ENCODE measurements at places on chromosomes 11 and 22.

GRCh38 chr22:48534395-48534958 is 1293.2 kb downstream of the BRD1 start:
- DNase-seq = no peak

GRCh38 chr11:61704838-61705237 is 24.6 kb downstream of the DAGLA start:
- DNase-seq = no peak

DNA sequence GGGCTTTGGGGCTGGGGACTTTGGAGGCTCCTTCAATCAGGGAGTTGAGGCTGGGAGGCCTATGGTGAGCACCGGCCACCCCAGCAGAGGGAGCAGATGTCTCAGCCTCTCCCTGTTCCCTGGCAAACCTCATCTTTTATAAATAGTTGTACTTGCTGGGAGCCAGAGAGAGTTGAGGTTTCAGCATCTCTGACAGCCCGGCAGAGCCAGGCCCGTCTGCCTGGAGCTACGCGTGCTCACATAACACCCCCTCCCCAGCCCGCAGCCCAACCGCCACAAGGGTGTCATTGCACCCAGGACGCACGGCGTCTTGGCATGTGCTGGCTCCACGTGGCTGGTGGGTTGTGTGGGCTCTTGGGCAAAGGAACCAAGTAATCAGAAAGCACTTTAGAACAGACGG is 127.1 kb downstream of the CHST1 start:
- DNase-seq = no peak

- no peak for DNase-seq
These were observed 7.3 kb downstream of the PARVB start for GRCh38 chr22:44031158-44031952.

- no peak for DNase-seq
These were observed 6.1 kb downstream of the BLID start for GRCh38 chr11:122109932-122110331.

GRCh38 chr22:25508161-25508560 is 56.3 kb upstream of the GRK3 start:
- no peak for DNase-seq

- DNase-seq = no peak
These were observed 407.8 kb upstream of the NARS2 start for GRCh38 chr11:78982473-78982872.

- DNase-seq = no peak
These were observed 18.1 kb upstream of the GDPD5 start for GRCh38 chr11:75543806-75544205.

GRCh38 chr11:44483919-44484610 is 81.4 kb upstream of the CD82 start:
- DNase-seq = peak; percentile 23

DNA sequence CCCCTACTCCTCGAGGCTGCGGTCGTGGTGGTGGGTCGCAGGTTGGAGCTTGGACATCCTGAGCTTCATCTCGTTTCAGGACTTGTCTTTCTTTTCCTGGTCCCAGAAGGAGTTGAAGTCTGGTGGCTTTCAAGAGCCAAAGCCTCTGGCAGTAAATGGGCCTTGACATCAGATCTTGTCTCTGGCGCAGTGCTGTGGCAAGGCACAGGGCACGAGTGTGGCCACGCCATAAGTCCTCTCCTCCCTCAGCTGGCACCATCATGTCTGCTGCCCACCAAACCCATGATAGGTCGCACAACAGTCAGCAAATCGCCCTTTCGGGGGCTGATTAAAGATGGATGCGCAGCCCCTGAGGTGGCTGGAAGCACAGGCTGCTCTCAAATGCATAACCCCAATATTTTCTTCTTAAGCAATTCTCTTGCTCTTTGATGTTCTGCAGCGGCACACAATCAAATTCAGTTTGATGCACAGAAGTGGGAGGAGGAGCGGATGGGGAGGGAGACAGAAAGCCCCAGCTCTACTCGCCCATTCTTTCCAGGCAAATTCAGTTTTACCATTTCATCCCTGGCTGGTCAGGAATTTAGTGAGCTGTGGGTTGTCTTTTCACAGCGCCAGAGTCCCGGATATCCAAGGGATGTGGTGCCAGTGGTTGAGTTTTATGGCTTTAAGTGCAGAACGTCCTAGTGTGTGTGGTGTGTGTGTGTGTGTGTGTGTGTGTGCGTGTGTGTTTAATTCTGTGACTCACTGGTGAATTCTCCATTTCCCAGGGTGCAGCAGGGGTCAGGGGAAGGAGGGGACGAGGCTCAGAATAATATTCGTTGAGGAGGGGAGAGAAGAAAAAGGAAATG is 162.0 kb downstream of the DSCAML1 start:
- DNase-seq = no peak

GRCh38 chr11:8573777-8574176 is 20.3 kb downstream of the STK33 start:
- DNase-seq = no peak

GRCh38 chr11:2890466-2891294 is 5.1 kb upstream of the CDKN1C start:
- DNase-seq = no peak

DNA sequence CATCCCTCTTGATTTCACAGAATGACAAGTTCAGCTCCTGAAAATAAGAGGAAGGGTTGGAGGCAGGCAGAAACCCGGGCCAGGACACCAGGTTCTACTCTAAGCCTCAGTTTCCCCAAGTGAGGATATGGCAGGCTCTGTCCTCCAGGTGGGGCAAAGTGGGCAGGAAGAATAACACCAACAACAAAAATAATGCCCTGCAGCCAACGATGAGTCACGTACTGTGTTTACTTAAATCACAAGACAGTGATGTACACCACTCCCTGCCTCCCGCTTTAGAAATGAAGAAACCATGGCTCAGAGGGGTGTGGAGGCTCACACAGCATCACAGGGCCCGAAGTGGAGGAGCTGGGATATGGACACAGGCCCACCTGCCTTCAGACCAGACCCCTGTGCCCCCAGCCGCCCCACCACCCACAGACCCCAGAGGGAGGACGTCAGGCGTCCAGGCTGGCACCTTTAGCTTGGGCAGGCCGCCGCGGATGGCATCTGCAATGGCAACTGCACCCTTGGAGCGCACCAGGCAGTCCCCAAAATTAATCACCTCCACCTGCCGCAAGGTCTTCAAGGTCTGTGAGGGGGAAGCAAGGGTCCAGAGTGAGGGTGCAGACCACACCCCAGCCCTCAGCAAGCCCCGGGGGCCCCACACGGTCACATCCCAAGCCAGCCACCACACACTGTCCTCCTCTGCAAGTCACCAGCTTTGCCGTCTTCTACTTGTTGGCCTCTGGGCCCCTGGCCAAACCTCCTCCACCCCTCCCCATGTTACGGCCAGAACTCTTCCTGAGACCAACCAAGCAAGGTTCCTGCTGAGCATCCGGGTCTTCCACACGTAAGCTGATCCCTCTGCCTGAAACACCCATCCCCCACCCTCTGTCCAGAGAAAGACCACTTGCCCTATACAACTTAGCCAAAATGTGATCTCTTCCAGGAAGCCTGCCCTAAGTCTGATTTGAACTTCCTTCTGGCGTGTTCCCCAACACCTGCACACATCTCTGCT is 15.8 kb upstream of the CHADL start:
- DNase-seq = no peak

DNA sequence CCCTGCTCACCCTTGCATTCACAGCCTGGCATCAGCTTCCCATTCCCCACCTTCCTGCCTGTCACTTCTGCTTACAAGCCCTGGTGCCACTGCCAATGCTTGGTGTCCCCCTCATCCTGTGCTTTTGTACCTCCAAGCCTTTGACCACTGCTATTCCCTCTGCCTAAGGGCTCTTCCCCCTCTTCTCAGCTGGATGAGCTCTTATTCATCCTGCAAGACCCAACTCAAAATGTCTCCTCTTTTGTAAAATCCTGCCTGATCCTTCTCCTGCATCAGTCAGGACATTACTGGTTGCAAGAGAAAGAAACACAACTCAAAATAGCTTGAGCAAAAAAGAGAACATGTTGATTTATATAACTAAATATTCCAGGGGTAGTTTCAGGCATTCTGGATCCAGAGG is 66.9 kb upstream of the TCF20 start:
- DNase-seq = no peak

- peak; percentile 95 for DNase-seq
These were observed 579 bp upstream of the RASD2 start for GRCh38 chr22:35539910-35540594.

- no peak for DNase-seq
These were observed 186.1 kb downstream of the MYO18B start for GRCh38 chr22:25928038-25928437.

DNA sequence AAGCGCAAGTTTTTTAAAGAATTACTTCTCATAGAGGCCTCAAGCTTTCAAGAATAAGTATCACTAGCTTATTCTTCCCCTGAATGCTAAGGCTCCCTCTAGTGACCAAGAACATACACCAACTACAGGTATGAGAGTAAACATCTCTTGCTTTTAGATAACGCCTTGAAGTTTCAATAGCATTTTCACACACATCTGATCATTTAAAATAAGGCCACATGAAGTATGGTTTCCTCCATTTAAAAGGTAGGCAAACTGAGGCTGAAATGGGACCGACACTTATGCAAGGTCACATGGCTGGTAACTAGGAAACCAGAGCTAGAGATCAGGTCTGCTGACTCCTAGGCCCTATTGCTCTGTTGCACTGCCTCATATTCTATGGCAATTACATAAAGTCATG is 66.5 kb downstream of the CCDC34 start:
- DNase-seq = peak; percentile 39

DNA sequence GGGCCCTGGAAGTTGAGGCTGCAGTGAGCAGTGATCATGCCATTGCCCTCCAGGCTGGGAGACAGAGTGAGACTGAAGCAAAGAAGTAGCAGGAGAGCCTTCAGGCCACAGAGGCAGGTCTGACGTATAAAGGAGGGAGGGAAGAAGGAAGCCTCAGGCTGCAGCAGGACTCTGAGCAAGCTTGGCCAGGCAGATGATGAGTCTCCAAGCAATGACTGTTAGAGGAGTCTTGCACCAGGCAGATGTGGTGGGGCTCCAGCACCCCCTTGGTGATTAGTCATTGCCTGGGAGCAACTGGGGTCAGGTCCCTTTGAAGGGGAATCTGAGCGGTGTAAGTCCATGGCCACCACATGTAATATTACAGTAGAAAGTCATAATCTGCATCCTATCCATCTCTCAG is 36.6 kb upstream of the NFAM1 start:
- no peak for DNase-seq

DNA sequence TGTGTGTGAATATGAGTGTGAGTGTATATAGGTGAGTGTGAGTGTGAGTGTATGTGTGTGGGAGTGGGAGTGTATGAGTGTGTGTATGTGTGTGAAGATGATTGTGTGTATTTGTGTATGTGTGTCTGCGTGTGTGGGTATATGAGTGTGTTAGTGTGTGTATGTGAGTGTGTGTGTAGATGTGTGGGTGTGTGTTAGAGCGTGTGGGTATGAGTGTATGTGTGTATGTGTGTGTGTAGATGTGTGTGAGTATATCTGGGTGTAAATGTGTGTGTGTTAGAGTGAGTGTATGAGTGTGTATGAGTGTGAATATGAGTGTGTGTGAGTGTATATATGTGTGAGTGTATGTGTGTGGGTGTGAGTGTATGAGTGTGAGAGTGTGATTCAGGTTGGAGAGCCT is 11.1 kb upstream of the LRRC10B start:
- no peak for DNase-seq

GRCh38 chr11:65782816-65783228 is 2.0 kb upstream of the AP5B1 start:
- no peak for DNase-seq

DNA sequence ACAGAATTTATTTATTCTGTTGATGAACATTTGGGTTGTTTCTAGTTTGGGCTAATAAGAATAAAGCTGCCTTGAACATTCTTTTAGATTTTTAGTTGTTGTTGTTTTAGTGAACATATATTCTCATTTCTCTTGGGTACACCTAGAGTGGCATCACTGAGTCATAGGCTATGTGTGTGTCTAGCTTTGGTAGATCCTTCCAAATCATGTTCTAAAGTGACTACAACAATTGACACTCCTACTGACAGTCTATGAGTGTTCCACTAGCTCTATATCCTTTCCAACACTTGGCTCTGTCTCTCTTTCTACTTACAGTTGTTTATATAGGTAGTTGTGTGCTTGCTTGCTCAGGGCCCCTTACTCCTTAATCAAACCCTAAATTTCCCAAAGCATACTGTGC is 346.0 kb upstream of the NCAM1 start:
- DNase-seq = no peak

- no peak for DNase-seq
These were observed 1477.9 kb downstream of the TBC1D22A start for GRCh38 chr22:48240148-48240934.

GRCh38 chr22:37501610-37502341 is 15.6 kb upstream of the MFNG start:
- no peak for DNase-seq

DNA sequence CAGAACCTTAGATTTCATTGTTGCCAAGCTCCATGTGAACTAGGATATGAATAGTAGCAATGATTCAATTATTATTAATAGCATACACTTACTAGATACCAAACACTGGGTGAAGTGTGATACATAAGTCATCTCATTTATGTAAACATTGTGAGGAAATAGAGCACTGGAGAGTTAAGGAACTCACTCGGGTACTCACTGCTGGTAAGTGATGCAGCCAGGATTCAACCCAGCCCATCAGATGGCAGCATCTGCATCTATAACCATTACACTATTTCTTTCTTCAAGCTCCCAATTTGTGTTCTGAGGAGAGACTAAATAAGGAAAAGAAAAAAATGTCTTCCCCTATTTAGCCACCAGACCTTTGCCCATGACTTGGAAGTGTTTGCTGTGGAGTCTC is 10.2 kb upstream of the ALG8 start:
- DNase-seq = no peak

DNA sequence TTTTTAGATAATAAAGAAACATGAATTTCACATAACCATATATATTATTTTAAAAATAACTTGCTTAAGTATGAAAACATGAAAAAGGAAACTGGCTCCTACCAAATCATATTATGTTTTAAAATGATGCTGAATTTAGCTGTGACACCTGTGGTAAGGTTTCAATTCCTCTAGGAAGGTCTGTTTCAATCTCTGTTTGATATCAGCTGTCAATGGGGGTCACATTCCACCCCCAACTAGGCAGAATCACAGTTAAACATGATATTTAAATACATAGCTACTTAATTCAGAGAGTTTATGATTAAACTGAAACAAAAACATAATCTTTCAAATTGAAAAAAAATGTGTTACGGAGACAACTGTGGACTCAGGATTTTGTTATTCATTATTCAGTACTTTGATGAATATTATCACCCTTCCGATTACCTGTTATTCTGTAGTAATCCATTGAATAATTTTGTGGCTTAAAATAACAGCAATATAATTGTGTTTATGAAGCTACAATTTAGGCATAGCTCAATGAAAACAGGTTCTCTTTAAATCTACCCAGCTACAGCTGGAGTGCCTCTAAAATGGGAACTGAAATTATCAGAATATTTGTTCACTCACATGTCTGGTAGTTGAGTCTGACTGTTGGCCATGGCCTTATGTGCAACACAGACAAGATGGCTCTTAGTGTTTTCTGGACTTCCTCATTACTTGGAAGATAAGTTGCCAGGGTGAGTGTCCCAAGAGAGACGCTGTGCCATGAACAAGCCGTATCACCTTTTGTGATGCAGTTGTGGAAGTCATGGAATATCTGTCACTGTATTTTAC is 244.6 kb upstream of the ANO3 start:
- peak; percentile 41 for DNase-seq

All from GM20000 (cell line).